ENCODE measurements at places on chromosomes 1 and 21.

- no peak for DNase-seq
These were observed 90.8 kb upstream of the L1TD1 start for GRCh38 chr1:62103846-62104245.

- no peak for DNase-seq
These were observed 216.6 kb upstream of the EDN2 start for GRCh38 chr1:41700986-41701535.

GRCh38 chr1:202982715-202983430 is 15.8 kb upstream of the CYB5R1 start:
- DNase-seq = no peak

DNA sequence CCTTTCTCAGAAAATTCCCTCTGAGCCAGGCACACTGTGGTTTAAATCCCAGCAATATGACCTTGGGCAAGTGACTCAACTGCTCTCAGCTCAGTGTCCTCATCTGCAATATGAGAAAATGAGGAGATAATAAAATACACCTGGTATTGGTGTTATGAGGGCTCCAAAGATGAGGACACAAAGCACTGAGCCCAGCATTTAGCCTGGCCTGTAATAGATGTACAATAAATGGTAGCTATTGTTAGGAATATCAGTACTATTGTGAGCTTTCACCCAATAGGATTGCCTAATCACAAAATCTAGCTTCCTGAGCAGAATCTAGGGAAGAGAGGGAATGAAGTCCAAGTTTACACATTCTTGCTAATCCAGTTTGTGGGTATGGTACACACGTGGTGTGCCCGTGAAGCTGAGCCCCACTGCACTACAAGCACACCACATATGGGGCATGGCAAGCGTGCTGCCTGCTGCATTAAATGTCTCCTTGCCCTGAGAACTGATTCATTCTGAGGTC is 24.3 kb upstream of the SLC30A1 start:
- no peak for DNase-seq

GRCh38 chr21:41610042-41610839 is 102.3 kb upstream of the TMPRSS2 start:
- DNase-seq = no peak
